ENCODE measurements at places on chromosomes 4 and X.

- DNase-seq: no peak
Observed at GRCh38 chrX:104105330-104106262, 6.7 kb upstream of the ZCCHC18 start.

DNA sequence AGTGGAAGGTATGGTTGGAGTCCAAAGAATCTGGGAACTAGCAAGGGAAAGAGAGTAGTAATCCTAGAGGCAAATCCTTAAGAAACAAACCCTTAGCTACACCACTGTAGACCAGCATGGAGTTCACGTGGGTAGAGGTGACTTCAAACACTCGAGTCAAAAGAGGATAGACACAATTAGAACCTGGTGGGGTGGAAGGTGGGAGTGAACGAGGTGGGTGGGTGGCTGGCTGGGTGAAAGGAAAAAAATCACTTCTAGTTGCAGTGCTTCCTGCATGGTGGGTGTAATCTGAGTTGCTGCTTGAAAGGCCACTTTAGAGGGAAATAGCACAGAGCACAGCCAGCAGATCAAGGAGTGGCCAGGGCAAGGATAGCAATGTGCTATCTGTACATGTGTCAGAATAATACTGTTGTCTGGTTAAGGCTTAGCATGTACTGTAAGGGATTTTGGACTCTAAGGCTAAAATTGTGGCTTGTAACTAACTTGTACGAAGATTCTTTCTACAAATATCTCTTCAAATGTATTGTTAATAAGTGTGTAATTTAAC lies 356.2 kb downstream of the GRIA2 start:
- no peak for DNase-seq

DNA sequence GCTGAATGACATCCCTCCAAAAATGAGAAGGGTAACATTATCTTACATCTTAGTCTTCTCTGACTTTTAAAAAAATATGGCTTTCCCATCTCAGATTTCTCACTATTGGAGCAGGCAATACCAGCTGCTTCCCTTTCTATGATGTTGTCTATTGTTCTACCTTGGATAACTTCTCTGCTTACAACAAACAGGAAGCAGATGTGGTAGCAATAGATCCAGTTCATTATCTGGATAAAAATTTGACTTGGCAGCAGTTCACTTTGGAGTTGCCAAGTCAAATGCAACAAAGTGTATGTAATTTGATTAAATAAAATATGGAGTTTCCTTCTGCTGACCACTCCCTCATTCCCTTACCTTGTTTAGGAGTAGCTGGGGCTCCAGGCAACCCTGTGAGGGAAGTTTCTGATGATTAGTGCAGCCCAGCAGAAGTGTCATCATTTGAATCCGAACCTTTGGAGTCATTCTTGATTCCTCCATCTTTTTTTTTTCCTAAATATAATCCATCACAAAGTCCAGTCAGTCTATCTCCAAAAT lies 72.0 kb upstream of the GPRIN3 start:
- no peak for DNase-seq

DNA sequence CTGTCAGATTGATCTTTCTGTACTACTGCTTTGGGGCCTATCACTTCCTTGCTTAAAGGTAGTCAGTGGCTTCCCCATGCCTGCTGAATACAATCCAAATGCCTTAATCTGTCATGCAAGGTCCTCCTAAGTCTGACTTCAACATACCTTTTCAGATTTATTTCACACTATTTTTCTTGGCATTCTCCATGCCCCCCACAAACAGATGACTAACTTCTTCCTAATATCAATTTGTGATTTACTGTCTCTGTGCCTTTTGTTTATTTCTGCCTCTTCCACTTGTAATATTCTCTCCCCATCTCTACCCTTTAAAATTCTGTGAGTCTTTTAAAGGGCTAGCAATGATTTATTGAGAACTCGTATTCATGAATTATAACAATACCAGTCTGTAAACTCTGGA lies 41.8 kb downstream of the OCRL start:
- no peak for DNase-seq

- no peak for DNase-seq
Observed at GRCh38 chr4:4758681-4759080, 100.8 kb upstream of the MSX1 start.

- DNase-seq: no peak
Observed at GRCh38 chr4:149910177-149910576, 94.5 kb upstream of the IQCM start.

- no peak for DNase-seq
Observed at GRCh38 chrX:119817130-119817690, 25.8 kb upstream of the RPL39 start.

DNA sequence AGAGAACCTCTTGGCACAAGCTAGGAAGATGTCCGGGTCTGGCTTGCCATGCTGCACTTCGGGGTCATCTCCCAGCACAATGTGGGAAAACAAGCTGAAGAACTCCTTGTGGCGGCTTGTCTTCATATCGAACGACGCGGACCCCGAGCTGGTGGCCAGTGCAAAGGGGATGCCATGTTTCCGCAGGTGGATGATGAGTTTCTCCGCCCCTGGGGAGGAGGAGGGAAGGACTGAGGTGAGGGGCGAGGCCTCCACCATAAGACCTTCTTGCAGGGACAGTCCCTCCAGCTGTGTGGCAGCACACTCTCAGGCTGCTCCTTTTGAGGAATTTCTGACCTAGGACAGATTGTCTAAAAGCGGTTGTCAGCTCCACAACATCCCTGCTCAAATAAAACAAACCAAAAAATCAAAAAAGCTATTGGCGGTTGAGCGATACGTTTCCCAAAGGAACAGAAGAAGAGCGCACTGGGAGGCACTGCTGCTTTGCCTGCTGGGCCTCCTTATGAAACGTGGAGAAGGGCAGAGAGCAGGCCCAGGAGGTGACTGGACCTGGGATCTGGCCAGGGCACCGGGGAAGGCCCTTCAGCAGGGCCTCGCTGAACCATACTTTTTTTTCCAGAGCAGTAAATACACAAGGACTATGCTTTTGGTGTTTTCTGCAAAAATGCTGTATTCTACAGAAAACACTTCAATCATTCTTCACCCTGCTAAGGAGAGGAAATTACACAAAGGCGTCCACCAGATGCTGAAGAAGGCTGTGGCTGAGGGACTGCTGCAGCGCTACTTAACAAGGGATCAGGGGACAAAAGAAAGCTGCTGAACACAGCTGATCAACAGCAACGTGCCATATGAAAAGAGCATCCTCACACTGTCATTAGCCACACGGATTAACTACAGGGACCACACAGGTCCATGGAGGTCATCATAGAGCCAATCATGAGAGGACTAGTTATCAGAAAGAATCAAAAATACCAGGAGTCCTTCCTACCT lies 70.0 kb upstream of the STS start:
- no peak for DNase-seq

GRCh38 chr4:147731580-147732517 lies at the start of gene ARHGAP10:
TSS of gene ARHGAP10 (plus strand) at chr4:147732088. CDS start at chr4:147732302, 214 bp downstream.
- peak; percentile 69 for DNase-seq

Data from activated naive CD4-positive, alpha-beta T cell treated with anti-CD3 and anti-CD28 coated beads, Interleukin-2, amount 10 ng/mL, durations not matched to agents 7 days and 5 days (primary cell).